ENCODE measurements at places on chromosomes 3 and 15.

DNA sequence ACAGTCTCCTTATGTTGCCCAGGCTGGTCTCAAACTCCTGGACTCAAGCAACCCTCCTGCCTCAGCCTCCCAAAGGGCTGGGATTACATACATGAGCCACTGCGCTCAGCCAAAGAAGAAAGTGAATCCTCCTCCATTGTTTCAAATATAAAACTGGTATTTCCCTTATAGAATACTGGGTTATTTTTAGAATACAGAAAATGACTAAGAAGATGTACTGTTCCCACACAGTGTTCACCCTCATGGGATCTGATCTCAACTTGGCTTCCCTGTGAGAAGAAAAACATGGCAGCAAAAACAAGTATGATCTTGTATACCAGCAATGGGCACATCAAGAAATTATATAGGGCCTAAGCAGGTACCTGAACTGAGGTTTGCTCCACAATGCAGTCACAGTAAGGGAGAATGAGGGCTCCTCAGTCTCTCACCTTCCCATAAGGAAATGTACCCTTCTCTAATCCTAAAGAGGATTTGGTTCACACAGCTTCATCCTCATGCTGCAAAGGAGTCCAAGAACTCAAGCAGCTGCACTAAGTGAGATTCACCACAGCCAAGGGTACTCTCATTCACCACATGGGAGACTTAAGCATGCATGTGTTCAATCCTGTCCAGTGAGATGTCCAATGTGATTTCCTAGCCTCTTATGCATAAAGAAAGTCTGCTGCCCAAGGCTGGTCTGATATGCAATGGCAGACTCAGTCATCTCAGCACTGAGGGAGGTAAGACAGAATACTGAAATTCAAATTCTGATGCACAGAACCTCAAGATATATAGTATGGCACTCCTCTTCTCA lies 25.8 kb downstream of the USP4 start:
- DNase-seq, result no peak

- DNase-seq, result no peak
These were observed 318.9 kb upstream of the CHRM5 start for GRCh38 chr15:33649217-33649933.

- DNase-seq, result no peak
These were observed 37.3 kb downstream of the EXOG start for GRCh38 chr3:38533285-38533976.

GRCh38 chr3:71831599-71831998 lies 46.7 kb upstream of the PROK2 start:
- no peak for DNase-seq

DNA sequence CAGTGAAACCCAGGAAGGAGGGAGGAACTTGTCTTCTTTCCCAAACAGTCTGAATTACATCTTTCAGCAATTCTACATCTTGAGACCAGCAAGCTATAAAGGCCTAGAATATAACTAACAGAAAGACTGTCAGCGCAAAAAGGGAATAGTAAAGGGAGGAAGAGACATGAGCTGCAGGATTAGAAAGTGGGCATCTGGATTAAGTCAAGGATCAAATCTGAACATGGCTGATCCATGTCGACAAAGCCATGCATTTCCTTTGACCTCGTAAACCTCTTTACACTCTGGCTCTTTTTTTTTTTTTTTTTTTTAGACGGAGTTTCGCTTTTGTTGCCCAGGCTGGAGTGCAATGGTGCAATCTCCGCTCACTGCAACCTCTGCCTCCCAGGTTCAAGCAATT lies 35.4 kb upstream of the KCNMB3 start:
- DNase-seq, result no peak

DNA sequence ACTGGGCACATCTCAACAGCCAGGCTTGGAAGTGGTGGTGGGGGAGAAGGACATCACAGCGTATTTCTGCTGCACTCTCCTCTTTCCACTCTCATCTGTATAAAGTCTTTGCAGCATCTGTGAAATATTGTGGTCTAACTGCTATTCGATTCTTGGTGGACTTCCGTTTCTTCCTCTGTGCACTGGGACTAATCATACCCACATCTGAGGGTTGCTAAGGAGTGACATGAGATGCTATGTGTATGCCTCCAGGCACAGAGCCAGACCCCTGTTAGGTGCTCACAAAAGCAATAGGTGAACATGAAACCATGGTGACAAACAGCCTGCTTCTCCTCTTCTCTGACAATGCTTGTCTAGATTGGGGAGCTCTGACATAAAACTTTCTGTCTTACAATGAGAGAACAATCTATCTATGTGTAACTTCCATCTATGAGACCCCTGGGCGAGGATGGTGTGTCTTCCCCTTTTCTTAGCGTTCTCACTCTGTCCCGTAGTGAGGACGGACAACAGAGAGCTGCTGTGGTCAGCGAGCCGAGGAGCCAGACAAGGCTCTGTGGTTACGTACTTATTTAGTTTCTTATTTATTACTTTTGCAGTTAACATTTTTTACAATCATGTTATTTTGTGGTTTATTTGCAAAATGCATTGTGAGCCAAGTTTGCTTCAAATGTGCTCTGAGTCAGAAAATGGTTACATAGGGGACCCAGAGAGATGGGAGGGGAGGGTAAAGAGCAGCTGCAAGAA lies 196.7 kb upstream of the TPRG1 start:
- DNase-seq, result no peak

DNA sequence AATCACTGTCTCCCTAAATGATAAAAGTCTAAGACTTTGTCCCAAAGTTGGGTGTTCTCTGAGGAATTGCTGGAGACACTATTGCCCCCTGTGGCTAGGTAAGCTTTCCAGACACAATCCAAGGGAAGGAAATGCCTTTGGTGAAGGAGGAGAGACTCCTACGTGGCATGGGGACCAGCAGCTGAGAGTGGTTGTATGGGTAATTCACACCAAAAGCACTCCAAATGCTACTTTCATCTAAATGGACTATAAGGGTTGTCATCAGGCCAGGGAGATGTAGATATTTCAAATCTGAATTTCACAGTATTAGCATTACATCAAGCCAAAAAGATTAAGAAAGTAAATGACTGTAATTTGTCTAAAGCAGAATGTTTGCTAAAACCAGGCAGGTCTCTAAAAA lies 400.8 kb upstream of the THBS1 start:
- peak; percentile 35 for DNase-seq

DNA sequence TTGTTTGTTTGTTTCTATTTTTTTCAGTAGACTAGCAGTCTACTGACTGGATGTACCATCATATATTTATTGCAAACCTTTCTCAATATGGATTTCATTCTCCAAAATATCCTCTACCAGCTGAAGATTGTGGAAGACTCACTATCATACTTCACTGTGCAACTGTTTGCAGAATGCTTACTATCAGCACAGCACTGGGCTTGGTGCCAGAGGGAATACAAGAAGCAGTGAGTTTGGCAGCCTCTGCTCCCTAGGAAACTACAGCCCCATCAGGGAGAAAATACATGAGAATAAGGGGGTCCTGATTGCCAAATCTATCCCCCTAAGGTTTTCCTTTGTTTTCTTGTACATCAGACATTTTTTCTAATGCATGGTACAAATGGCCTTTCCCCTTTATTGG lies 27.5 kb downstream of the AQP9 start:
- peak; percentile 48 for DNase-seq

- no peak for DNase-seq
These were observed 404.5 kb downstream of the PDCD6IP start for GRCh38 chr3:34202975-34203374.

- DNase-seq, result peak; percentile 37
These were observed 574 bp downstream of the CASR start for GRCh38 chr3:122183893-122184590.

DNA sequence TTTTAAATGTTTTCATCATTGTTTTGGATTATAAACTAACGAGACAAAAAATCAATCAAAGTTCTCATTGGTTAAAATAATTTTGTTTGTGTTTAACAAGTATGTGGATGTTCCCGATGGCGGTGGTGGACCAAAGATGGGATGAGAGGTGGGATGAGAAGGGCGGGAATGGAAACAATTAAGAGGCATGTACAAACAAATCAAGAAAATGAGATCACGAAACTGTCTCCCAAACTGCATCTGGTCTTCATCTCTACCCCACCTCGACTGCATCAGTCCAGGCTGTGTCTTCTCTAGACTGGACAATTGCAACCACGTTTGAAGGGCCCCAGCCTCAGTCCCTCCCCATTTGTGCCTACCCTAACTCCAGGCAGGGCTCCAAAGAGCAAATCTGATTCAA lies 56.1 kb downstream of the SLC12A8 start:
- no peak for DNase-seq

- DNase-seq, result no peak
These were observed 19.1 kb downstream of the ALDH1L1 start for GRCh38 chr3:126161309-126161708.

- no peak for DNase-seq
These were observed 7.7 kb downstream of the FILIP1L start for GRCh38 chr3:100106531-100107141.

DNA sequence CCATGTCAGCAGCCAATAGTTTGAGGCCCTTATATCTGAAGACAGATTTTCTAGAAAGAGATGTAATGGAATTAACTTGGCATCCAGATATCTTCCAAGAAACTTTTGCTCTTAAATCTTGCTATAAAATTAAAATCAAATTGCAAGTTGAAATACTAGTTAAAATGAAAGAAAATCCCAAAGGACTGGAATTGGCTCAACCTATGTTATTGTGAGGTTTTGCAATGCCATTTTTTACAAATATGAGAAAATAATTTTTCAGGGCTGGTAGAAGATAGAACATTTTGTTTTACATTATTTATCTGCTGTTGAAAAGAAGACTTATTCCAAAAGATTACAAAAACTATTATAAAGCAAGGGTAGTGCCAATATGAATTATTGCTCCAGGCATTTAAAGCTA lies 92.2 kb upstream of the AGTR1 start:
- DNase-seq, result no peak

DNA sequence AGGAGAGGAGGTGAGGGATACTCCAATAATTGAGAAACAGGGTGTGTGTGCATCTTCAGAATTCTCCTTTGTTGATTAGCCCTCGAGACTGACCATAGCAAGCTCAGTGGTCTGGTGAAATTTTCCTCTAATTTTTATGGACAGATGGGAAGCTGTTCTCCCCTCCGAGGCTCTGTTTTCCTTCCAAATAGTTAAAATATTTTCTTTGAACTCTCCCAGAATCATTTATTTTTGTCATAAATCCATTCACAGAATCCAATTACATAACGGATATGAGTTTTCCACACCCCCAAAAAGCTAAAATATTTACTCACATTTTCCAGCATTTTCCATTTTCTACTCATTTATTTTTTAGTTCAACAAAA lies 36.5 kb downstream of the QTRT2 start:
- no peak for DNase-seq

- DNase-seq, result no peak
These were observed 100.0 kb upstream of the KBTBD8 start for GRCh38 chr3:66898155-66898554.

- no peak for DNase-seq
These were observed 10.2 kb upstream of the LINGO1 start for GRCh38 chr15:77642793-77643430.

DNA sequence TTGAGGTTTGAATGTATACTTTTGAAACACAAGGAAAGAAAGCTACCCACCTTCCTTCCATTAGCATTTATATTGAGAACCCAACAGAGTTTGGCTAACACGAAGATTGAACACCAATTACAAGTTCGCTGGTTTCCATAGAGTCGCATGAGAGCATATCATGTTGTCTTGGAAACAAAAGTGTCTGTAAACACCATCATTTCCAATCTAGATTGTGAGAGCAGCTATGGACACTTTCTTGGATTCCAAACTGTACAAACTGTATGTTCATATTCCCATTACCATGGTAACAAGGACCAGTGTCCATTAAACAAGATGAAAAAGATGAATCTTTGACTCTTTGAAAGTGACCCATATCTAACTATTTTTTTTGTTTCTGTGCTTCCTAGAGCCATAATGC lies 529.9 kb upstream of the ROBO1 start:
- DNase-seq, result no peak

DNA sequence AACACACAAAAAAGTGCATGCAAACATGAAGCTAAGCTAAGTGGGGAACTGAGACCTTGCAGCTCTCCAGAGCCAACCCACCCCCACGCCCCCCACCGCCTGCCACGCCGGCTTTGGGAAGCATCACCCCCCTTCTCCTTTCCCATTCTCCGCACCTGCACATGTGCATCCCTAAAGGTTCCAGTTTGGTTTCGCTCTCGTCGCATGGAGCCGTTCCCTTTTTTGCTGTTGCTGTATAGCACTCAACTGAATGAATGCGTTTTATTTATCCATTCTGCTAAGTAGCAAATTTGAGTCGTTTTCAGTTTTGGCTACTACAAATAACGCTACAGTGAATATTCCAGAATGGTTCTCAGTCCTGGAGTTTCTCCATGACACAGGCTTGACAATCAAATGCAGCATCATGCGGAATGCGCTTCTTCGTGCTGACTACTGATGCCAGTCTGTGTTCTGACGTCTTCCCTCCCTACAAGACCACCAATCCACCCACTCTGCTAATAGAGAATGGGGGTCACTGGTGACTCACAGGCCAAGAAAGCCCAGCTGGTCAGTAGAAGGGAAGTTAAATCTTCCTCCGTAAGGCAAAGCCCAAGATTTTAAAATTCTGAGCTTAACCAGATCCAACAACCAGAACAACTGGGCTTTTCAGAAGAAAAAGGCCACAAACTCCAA lies 115.3 kb downstream of the XXYLT1 start:
- DNase-seq, result no peak

DNA sequence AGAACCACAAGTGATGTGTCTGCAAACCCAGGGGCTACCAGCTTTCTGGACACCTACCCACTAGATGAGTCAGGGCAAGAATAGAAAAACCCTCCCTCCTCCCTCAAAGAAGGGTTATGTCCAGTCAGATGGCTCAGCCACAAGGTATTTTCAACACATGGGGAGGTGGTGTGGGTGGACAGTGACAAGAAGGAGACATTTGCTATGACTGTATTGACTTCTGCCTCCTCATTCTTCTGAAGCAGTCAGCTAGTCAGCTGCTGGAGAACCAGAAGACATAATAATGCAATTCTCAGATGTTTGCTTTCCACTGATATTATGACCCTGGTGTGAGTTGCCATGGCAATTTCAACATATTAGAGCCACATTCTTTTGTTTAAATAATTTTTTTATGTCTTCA lies 66.7 kb upstream of the GOLGA8B start:
- DNase-seq, result no peak

DNA sequence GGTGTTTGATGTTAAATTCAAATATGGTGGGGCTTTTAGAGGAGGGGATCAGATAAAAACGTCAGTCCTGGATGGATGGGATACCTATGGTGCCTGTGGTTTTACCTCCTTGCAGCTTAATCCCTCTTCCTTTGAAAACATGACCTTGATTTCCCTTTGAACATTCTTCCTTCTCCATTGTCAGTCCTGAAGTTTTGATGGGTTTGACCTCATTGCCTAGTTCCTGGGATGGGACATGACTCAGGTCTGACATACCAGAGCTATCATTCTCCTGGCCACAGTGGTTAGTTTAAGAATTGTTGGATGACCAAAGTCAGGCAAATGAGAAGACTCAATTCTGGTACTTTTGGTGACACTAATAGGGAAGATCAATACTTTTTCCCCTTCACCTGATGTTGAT lies 87.2 kb downstream of the PRICKLE2 start:
- no peak for DNase-seq

- DNase-seq, result no peak
These were observed 19.5 kb upstream of the ZBTB38 start for GRCh38 chr3:141348837-141349236.

Measured in eye (tissue), 1 donor.